ENCODE measurements at places on chromosomes 5 and 9. TPM values are rescaled to one million over a fixed set of nuclear protein-coding genes. Genes with fewer than 3 reads are reported as not detected.

GRCh38 chr5:158398360-158399201 lies 539.6 kb upstream of the CLINT1 start:
- H3K27ac ChIP-seq = peak overlapping the region; percentile 57
- peak; percentile 49 for DNase-seq
- peak overlapping the region; percentile 21 for H3K4me3 ChIP-seq
- no peaks in the 10 kb centered on the region for H3K36me3 ChIP-seq

The KCNV2 gene
- total RNA-seq = not detected

- H3K4me3 ChIP-seq = no peak overlapping the region
- peaks cover 3% of the 10 kb centered on the region for H3K27me3 ChIP-seq
- no peaks in the 10 kb centered on the region for H3K4me1 ChIP-seq
- no peak for DNase-seq
- no peaks in the 10 kb centered on the region for H3K36me3 ChIP-seq
Observed at GRCh38 chr5:35436400-35437057, 181.1 kb upstream of the SPEF2 start.

DNA sequence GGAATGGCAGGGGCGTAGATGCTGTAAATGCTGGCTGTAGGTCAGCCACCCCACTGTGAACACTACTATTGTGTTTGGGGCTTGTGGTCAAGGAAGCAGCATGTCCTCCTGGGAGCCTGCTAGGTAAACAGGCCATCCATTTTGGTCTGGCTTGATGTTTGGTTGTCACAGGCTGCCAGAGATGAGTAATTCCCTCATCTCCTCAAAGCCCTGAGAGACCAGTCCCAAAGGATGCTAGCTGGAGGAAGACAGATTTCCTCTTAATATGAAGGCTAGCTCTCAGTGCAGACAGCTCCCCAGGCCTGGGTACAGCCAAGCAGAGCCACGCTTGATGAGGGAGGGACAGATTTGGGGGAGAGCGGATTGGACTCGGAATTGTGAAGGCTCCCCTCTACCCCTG lies 72.5 kb upstream of the MAP1B start:
- H3K4me1 ChIP-seq = no peaks in the 10 kb centered on the region
- no peak for DNase-seq
- H3K27ac ChIP-seq = no peak overlapping the region
- H3K27me3 ChIP-seq = peaks cover 3% of the 10 kb centered on the region
- no peaks in the 10 kb centered on the region for H3K36me3 ChIP-seq

GRCh38 chr9:119366909-119367682 lies 2.1 kb downstream of the BRINP1 start:
- H3K4me3 ChIP-seq = no peak overlapping the region
- no peak for DNase-seq
- no peaks in the 10 kb centered on the region for H3K36me3 ChIP-seq
- no peak overlapping the region for H3K27ac ChIP-seq
- H3K27me3 ChIP-seq = no peaks in the 10 kb centered on the region
- no peaks in the 10 kb centered on the region for H3K4me1 ChIP-seq

GRCh38 chr5:115962239-115962564 lies at the start of gene LVRN:
Gene LVRN, plus strand, starts transcription at chr5:115962475. Its CDS starts 143 bp downstream, at chr5:115962618.
- H3K4me1 ChIP-seq = peaks cover 22% of the 10 kb centered on the region
- no peak within 1 kb of the TSS for H3K27ac ChIP-seq
- peaks cover 52% of the 10 kb centered on the region for H3K27me3 ChIP-seq
- H3K36me3 ChIP-seq = no peaks in the 10 kb centered on the region
- H3K4me3 ChIP-seq = peak within 1 kb of the TSS; percentile 23

The SLC6A3 gene
- 0.24 TPM for total RNA-seq

DNA sequence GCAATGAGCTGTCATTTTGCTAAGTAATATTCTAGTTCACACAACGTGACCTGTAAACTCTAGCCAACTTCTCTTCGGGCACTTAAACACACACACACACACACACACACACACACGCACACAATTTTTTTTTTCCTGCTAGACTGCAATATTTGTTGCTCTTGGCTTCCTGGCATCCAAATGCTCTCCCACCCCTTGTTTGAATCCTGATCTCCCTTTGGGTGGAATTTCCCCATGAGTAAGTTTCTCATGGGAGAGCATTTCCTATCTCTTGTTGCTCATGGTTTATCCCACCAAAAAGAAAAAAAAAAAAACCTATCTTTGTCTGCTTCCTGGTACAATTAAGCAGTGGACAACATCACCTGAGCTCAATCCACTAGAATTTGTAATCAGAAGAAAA lies 54.7 kb upstream of the TSLP start:
- no peak overlapping the region for H3K27ac ChIP-seq
- H3K4me3 ChIP-seq = no peak overlapping the region
- DNase-seq = no peak
- no peaks in the 10 kb centered on the region for H3K36me3 ChIP-seq
- H3K27me3 ChIP-seq = no peaks in the 10 kb centered on the region

- DNase-seq = no peak
- H3K27me3 ChIP-seq = no peaks in the 10 kb centered on the region
- H3K4me1 ChIP-seq = no peaks in the 10 kb centered on the region
- no peaks in the 10 kb centered on the region for H3K36me3 ChIP-seq
Observed at GRCh38 chr9:114532561-114533237, 27.4 kb upstream of the WHRN start.

The FREM1 gene
- not detected for total RNA-seq

GRCh38 chr9:131477816-131478419 lies 24.8 kb upstream of the POMT1 start:
- peaks cover 94% of the 10 kb centered on the region for H3K36me3 ChIP-seq
- H3K4me1 ChIP-seq = no peaks in the 10 kb centered on the region
- no peak for DNase-seq
- H3K4me3 ChIP-seq = no peak overlapping the region
- no peaks in the 10 kb centered on the region for H3K27me3 ChIP-seq
- H3K27ac ChIP-seq = no peak overlapping the region

The RNF20 gene
- 58.0 TPM for total RNA-seq

GRCh38 chr5:173499471-173500212 lies 116.8 kb downstream of the BOD1 start:
- DNase-seq = no peak
- no peak overlapping the region for H3K27ac ChIP-seq
- no peaks in the 10 kb centered on the region for H3K27me3 ChIP-seq
- no peaks in the 10 kb centered on the region for H3K4me1 ChIP-seq
- H3K4me3 ChIP-seq = no peak overlapping the region

GRCh38 chr9:126406075-126406667 lies 79.5 kb downstream of the MVB12B start:
- no peaks in the 10 kb centered on the region for H3K27me3 ChIP-seq
- H3K36me3 ChIP-seq = no peaks in the 10 kb centered on the region
- DNase-seq = no peak
- no peak overlapping the region for H3K4me3 ChIP-seq
- H3K4me1 ChIP-seq = peaks cover 10% of the 10 kb centered on the region

GRCh38 chr5:129963359-129963758 lies 59.1 kb downstream of the CHSY3 start:
- H3K4me3 ChIP-seq = no peak overlapping the region
- H3K27me3 ChIP-seq = no peaks in the 10 kb centered on the region
- H3K27ac ChIP-seq = no peak overlapping the region
- H3K36me3 ChIP-seq = no peaks in the 10 kb centered on the region
- H3K4me1 ChIP-seq = no peaks in the 10 kb centered on the region

- H3K36me3 ChIP-seq = no peaks in the 10 kb centered on the region
- H3K4me1 ChIP-seq = no peaks in the 10 kb centered on the region
- no peak overlapping the region for H3K27ac ChIP-seq
Observed at GRCh38 chr5:38764937-38765391, 80.8 kb upstream of the OSMR start.

DNA sequence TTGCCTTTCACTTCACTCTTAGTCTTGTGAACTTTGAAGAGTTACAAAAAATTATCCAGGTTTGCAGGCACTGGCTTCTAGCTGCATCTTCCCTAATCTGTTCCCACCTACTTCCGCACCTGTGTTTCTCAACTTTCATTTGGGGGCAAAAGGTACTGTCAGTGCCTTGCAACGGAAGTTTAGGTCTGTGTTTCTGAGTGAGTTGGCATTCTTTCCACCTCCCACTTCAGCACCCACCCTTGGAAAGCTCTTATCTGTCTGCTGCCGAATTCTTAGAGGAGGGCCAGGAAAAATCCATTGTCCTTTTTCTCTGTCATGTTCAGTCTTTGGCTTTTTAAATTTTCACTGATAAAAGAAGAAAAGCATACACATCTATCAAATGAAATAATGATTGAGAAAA lies 89.7 kb upstream of the RASGRF2 start:
- H3K36me3 ChIP-seq = peaks cover 4% of the 10 kb centered on the region
- H3K4me1 ChIP-seq = no peaks in the 10 kb centered on the region
- no peak overlapping the region for H3K27ac ChIP-seq
- no peak overlapping the region for H3K4me3 ChIP-seq
- no peaks in the 10 kb centered on the region for H3K27me3 ChIP-seq
- no peak for DNase-seq

GRCh38 chr9:34629491-34629808 lies 584 bp upstream of the ARID3C start:
- peaks cover 27% of the 10 kb centered on the region for H3K4me1 ChIP-seq
- H3K27me3 ChIP-seq = peaks cover 47% of the 10 kb centered on the region
- H3K4me3 ChIP-seq = no peak overlapping the region
- DNase-seq = no peak
- no peaks in the 10 kb centered on the region for H3K36me3 ChIP-seq

The SLC46A2 gene
- not detected for total RNA-seq

GRCh38 chr5:169647566-169647965 lies 10.5 kb downstream of the DOCK2 start:
- peaks cover 72% of the 10 kb centered on the region for H3K4me1 ChIP-seq
- no peak overlapping the region for H3K4me3 ChIP-seq
- peak overlapping the region; percentile 26 for H3K27ac ChIP-seq
- H3K36me3 ChIP-seq = peaks cover 23% of the 10 kb centered on the region
- no peaks in the 10 kb centered on the region for H3K27me3 ChIP-seq

The FCHSD1 gene
- total RNA-seq = 114 TPM

The IL13 gene
- not detected for total RNA-seq
